Activated CD4-positive, alpha-beta T cell treated with anti-CD3 and anti-CD28 coated beads, Interleukin-2, amount 50 U/mL, for 4 hours (primary cell): ENCODE measurements at places on chromosomes 6 and 20.

DNA sequence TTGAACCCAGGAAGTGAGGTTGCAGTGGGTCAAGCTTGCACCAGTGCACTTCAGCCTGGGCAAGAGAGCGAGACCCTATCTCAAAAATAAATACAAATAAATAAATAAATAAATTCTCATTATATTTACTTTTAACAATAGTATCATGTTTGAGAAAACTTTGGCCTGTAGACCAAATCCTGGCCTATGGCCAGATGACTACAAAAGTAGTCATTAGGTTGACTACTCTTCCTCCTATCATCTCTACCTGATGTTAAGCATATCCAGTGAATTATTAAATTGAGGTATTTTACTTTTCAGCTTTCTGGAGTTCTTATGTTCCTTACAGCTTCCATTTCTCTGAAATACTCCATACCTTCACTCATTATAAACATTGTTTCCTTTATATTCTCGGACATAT lies 280.6 kb downstream of the LAMA2 start:
- DNase-seq = no peak

GRCh38 chr6:28134015-28134414 lies 7.7 kb upstream of the ZKSCAN8 start:
- DNase-seq = no peak

- DNase-seq = no peak
These were observed 161.0 kb upstream of the HDAC2 start for GRCh38 chr6:114131945-114132344.

DNA sequence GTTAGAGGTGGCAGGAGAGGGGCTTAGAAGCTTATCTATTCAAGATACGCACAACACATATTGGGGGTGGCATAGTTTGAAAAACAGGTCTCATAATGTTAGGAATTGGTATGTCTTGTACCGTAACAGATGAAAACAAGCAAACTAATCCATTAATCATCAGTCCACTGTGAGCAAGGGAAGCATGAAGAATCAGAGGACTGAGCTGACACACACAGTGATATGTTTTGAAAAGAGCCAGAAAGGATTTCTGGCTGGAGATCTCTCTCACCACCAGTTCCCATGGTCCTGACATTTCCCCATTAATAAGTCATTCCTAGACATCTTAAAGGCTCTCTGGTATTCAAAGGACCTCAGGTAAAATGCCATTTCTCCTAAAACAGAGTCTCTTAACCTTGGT lies 158.8 kb upstream of the PHACTR1 start:
- no peak for DNase-seq

DNA sequence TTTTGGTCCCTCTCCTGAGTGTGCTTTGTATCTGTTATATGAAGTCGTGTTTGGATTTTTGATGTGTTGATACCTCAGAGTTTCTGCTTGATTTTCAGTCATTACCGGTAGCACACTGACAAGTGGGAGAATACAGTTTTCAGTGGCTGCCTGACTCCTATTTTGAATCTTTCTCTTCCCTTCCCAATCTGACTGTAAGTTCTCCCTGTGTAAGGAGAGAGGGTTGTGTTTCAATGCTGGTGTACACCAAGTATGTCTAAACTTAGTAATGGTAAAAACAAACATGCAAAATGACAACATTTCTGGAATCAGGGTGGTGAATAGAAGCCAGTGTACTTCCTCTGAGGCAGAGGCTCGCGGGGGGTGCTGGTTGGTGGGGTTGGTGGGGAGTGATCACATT lies 103.4 kb downstream of the HIVEP1 start:
- no peak for DNase-seq

DNA sequence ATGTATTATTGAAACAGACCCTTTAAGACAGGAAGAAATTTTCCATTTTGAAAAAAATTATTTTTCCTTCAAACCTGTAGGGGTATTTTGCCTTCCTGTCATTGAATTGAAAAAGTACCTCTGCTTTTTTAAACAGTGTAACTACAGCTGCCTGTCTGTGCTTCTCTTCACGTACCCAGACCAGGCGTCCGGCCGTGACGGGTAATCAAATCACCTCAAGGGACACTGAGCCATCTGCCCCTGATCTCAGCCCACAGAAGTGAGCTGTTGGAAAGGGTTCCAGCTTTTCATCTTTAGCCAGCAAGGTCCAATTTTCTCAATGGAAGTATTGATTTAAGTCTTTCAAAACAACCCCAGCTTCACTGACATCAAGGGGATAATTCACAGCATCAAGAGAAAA lies 58.0 kb downstream of the SLC35D3 start:
- no peak for DNase-seq

GRCh38 chr6:104952911-104953399 lies 4.0 kb upstream of the LIN28B start:
- no peak for DNase-seq

DNA sequence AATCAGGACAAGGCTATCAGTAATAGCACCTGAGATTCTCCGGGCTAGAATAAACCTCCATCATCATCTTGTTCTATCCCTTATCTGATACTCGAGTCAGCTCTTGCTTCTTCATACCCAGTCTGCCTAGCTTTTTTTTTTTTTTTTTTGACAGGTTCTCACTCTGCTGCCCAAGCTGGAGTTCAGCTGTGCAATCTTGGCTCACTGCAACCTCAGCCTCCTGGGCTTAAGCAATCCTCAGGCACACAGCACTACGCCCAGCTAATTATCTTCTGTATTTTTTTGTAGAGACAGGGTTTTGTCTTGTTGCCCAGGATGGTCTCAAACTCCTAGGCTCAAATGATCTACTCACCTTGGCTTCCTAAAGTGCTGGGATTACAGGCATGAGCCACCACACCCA lies 19.5 kb downstream of the SRSF6 start:
- no peak for DNase-seq

DNA sequence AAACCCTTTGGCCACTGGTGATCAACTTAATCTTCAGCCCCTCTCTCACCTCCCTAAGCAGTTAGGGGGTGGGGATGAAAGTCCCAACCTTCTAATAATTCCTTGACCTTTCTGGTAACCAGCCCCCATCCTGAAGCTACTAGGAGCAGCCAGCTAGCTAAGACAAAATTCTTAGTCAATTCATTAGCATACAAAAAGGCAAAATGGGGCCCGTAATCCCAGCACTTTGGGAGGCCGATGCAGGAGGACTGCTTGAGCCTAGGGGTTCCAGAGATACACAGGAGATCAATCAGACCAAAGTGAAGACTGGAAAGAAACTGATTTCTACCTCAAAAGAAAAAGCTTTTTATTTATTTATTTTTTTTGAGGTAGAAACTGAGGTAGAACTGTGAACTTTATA lies 1.8 kb downstream of the ASCC3 start:
- DNase-seq = no peak

GRCh38 chr6:39289490-39289889 lies 24.7 kb downstream of the KCNK17 start:
- DNase-seq = no peak

DNA sequence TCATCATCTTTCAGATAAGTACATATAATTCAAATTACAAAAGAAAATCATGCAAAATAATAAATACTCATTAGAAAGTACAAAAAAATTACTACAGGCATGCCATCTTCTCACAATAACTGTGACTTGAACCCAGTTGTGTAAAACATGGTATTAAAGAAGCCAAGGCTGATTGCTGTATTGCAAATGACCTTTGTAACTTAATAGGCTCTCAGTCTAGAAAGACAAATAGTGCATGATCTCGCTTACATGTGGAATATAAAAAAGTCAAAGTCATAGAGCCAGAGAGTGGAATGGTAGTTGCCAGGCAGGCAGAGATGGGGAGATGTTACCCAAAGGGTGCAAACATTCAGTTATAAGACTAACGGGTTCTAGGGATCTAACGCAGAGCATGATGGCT lies 626.1 kb downstream of the COL12A1 start:
- no peak for DNase-seq

DNA sequence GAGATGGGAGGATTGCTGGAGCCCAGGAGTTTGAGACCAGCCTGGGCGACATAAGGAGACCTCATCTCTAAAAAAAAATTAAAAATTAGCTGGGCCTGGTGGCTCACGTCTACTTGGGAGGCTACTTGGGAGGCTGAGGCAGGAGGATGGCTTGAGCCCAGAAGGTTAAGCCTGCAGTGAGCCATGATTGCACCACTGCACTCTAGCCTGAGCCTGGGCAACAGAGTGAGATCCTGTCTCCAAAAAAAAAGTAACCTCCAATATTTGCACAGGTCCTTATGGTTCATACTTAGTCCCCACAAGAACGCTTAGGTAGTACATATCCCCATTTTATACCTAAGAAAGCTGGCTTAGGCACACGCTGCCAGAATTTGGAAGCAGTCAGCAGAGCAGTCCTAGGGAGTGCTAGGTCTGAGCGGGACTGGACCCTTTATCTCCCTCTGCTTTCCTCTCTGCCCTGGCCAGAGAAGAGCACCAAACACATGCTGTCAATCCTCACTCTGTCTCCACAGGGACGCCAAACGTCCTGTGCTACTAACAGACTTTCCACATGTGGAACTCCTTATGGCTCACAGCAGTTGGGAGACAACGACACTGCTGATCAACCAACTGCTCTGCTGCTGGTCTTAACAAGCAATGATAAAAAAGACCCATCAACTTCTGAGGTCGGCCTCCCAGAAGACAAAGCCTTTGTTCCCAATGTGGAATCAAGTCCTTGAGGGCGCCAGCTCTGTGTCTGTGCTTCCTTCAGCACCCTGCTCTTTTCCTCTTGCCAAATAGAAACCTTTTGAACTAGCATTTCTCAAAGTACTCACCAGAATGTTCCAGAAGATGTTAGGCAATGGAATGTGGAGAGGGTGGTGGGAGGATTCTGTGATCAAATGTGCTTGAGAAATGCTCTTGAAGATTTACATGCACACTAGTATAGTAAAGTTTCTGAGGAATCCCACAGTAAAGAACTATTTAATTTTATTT lies 226.3 kb upstream of the DTNBP1 start:
- DNase-seq = no peak

- DNase-seq = no peak
These were observed 126.4 kb downstream of the LCA5 start for GRCh38 chr6:79410806-79411205.

- no peak for DNase-seq
These were observed 5.2 kb downstream of the PI16 start for GRCh38 chr6:36959555-36960250.

DNA sequence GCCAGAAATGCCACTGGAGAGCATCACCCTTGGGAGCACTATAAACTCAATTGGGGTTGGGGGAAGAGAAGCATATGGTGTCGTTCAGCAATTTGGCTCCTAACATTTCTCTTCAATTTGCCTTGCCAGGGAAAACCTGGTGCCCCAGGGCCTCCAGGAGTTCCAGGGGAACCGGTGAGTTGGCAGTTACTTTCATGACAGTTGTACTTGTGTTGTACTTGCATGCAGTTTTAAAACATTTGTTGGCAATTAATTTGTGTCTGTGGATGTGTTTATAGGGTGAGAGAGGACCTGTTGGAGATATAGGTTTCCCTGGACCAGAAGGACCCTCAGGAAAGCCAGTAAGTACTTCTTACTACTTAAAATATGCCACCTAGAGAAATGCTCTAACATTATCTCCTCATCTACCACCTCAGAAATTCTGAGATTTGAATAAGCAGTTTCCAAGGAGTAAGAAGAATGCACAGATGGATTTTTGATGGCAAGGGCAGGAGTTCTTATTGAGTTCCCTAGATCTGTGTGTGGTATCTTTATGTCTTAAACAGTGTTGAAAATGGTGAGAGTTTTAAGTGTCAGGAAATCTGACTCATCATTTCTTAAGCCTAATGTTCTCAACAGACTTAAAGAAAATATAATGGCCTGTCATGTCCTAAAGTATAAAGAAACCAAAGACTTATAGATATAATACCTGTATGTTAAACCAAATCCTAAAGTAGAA lies 122.5 kb downstream of the COL9A1 start:
- no peak for DNase-seq

GRCh38 chr20:4135385-4136077 lies 120.2 kb upstream of the RNF24 start:
- peak; percentile 8 for DNase-seq

DNA sequence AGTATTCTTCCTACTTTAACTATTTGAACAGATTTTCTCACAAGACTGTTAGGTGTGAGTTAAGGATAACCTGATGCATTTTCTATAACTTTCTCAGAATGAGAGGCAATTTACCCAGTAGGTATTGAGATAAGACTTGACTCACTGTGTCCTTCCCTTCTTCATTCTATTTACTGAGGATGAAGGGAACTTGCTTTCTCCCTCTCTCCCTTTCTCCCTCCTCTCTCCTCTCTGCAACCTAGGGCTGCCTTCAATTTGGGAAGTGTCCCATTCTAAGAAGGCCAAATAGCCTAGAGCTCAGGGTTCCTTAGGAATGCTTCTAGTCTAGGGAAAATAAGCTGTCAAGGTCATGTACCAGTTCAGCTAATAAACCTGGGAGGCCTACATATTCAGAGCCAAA lies 3.2 kb downstream of the ECHDC1 start:
- no peak for DNase-seq

GRCh38 chr20:62946918-62947317 lies 5.6 kb upstream of the SLC17A9 start:
- DNase-seq = no peak

GRCh38 chr20:13041574-13042457 lies 33.0 kb downstream of the SPTLC3 start:
- DNase-seq = no peak
